Central memory CD4-positive, alpha-beta T cell (primary cell): ENCODE measurements at places on chromosomes 2 and 18.

DNA sequence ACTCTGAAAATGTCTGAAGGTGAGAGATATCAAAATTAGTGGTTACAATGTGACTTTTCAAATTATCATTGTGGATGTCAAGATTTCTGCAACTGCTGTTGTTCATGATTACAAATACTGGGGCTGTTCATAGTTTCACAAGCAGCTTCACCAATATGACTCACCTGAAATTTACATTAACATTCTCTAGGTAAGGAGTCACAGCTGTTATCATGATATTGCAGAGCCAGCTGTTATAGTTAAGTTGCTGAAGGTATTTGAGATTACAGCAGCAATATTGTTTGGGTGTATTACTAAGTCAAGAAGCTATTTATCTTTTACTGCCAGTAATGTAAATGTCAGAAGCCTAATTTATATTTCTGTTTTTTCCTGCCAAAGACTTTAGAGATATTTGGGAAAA lies 140.0 kb downstream of the MC4R start:
- no peak for DNase-seq

DNA sequence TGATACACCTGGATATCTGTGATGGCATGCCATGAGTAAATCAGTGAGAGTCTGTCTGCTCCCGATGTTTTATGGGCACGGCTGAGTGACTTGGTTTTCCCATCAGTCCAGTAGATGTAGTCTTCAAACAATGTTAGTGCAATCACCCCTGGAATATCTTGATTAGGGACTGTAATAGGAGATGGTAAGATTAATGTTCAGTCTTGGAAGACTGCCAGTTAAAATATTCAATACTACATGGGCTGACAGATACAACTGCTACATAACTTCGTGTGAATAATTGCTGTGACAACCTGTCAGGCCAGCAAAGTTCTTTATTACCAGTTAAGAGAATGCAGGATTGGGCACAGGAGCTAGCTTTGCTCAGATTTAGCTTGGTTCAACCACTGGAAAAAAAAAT lies 1673.3 kb downstream of the LRP1B start:
- no peak for DNase-seq

DNA sequence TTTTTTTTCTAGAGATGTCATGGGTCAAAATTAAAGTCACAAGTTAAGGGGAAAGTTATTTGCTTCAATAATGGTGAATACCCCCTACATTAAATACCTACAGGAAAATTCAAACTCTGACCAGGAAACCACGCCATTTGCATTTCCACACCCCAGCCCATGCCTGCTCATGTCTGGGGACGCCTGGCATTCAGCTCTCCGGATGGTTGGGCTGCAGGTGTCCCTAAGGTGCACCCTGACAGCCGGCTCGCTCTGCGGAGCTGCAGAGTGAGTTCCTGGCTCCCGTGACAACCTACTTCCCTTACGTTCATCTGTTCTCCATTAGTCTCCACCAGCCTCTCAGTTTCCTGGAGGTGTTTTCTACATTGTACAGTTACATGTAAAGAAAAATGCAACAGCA lies 122.7 kb upstream of the RIOK3 start:
- DNase-seq, result no peak

- no peak for DNase-seq
Measured at GRCh38 chr2:97967216-97967592, 28.5 kb downstream of the TMEM131 start.

GRCh38 chr2:38740851-38741731 lies 10.1 kb downstream of the SRSF7 start:
- DNase-seq, result peak; percentile 55
